ENCODE measurements at places on chromosomes 16 and 17. TPM values are rescaled to one million over a fixed set of nuclear protein-coding genes. Genes with fewer than 3 reads are reported as not detected.

- ATAC-seq, result no peak
These were observed 3.5 kb upstream of the SIRT7 start for GRCh38 chr17:81921537-81921862.

GRCh38 chr17:18992454-18993130 lies 12.0 kb downstream of the FAM83G start:
- peak; percentile 31 for ATAC-seq

DNA sequence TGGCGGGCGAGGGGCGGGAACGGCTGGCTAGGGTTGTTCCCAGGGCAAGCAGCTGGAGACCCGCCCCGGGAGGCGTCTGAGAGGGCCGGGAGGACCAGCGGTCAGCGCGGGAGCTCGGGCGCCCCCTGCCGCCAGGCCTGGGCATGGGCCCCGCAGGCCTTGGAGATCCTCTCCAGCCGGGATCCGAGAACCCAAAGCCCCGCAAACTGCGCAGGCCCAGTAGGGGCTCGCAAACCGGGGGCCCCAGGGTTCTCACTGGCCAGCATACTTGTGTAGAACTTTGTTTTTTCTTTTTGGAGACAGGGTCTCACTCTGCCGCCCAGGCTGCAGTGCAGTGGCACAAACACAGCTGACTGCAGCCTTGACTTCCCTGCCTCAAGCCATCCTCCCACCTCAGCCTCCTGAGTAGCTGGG lies 20.8 kb upstream of the ZNF423 start:
- ATAC-seq, result peak; percentile 59

Gene CNGB1
- not detected for total RNA-seq

Gene CIAPIN1
- total RNA-seq, result 52.8 TPM

Gene TM4SF5
- not detected for total RNA-seq

DNA sequence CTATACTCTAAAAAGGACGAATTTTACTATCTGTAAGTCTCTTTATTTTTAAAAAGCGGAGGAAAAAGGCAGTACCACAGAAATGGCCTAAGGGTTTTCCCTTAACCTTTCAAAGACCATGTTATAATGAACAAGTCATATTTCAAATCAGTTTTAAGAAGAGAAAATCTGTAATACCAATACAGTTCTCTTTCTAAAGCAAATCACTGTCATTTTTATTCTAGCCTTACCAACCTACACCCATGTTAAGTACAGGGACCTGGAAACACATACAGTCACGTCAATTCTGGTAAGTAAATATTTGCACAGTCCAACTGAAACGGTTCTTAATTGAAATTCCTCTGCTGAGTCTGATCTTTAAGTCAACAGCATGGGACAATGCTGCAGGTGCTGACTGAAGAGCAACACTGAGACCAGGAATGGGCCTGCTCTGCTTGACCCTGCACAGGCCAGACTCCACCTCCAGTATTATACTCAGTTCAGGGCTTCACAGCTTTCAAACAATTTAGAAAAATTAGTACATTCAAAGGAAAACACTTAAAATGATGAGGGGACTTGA lies 20.2 kb downstream of the MBTPS1 start:
- ATAC-seq, result no peak

Gene ZNF750
- total RNA-seq, result not detected

DNA sequence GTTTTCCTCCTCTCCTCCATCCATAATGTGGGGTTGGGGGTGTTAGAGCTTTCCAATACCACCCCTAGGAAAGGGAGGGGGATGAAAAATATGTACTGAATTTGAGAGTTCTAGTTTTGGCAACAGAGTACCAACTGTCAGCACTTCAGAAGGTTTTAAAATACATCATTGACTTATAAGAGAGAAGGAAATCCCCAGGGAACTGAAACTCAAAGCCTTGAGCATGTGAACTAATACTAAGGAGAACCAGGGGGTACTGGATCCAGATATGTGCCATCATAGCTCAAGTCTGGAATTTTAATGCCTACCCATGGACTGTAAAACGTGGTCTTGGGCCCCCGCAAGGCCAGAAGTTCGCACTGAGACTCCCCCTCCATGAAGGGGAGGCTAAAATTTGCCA lies 15.8 kb downstream of the CACNG5 start:
- no peak for ATAC-seq

DNA sequence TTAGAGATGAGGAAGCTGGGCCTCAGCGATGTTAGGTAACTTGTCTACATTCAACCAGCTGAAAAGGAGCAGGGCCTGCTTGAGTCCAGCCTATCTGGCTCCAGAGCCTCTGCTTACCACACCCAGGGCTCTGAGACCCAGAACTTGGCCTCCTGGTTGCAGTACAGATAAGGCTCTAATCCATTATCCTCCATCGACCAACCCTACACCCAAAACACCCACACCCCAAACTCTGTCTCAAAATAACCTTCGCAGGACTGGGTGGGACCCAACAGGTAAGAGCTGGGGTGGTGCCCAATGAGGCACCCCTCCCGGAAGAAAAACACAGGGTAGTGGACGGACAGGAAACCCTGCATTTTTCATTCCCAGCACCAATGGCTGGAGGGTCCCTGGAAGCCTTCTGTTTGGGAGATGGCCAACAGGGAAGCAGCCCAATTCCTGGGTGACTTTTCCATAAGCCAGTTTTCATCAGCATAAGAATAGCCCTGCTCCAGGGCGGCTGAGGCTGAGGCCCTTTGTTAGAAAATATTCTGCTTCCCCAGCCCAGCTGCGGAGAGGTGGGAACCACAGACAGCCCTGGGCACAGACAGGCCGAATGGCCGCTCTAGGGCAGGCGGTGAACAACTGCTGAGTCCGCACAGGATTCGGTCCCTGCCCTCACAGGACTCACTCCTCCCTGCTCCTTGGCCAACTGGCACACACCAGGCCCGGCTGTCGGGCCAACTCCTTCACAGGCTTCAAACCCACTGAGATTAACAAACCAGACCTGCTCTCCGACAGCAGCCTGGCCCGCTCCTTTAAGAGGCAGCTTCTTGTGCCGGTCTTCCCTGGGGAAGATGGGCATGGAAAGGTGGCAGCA lies 9.8 kb downstream of the SMIM5 start:
- ATAC-seq, result no peak

GRCh38 chr16:73369851-73370250 lies 321.9 kb upstream of the ZFHX3 start:
- ATAC-seq, result no peak

- no peak for ATAC-seq
These were observed 1427.3 kb downstream of the CDH8 start for GRCh38 chr16:60608971-60609370.

GRCh38 chr16:85078226-85078625 lies 34.0 kb downstream of the CIBAR2 start:
- ATAC-seq, result no peak

GRCh38 chr16:75333721-75334163 lies 82.3 kb upstream of the BCAR1 start:
- no peak for ATAC-seq

DNA sequence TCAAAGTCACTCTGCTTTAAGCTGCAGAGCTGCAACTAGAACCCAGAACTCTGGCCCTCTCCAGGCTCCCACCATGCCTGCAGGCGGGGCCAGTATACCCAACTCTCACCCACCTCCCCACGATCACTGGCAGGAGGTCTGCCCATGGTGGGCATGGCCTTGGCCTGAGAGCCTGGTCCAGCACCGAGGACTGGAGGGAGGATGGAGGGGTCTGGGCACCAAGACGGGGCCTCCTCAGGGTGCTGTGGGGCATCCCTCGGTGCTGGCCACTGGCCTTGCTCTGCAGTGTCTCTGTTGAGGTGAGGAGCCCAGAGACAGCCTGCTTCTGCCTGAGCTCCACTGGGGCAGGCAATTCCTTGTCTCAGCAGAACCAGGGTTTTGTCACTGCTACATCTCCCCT lies 1.5 kb upstream of the KRT16 start:
- no peak for ATAC-seq

DNA sequence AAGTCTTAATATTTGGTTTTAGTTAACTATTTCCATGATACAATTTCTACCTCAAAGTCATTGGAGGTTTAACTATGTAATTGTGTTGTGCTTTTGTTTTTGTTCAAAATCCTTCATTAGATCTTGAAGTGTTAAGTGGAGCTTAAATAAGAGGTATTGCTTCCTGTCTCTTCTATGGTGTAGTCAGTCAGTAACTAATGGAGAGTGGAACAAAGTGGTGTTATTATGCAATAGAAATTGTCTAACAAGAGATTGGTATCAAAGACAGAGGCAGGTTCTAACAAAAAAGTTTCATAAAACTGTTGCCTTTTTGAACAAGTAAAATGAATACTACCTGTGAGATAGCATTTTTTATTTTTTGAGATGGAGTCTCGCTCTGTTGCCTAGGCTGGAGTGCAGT lies 45.2 kb downstream of the GRB7 start:
- ATAC-seq, result no peak

- no peak for ATAC-seq
These were observed 94.1 kb upstream of the SIAH1 start for GRCh38 chr16:48479329-48479728.

Gene SLC9A5
- total RNA-seq, result 3.5 TPM

DNA sequence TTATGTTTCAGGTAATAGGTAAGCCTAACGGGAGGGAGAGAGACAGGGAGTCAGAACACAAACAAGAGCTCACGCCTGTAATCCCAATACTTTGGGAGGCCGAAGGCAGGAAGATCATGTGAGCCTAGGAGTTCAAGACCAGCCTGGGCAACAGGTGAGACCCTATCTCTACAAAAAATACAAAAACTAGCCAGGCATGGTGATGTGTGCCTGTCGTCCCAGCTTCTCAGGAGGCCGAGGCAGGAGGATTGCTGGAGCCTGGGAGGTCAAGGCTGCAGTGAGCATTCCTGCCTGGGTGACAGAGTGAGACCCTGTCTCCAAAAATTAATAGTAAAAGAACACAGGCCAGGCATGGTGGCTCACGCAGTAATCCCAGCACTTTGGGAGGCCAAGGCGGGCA lies 27.4 kb downstream of the YWHAE start:
- ATAC-seq, result no peak

Gene ARHGAP44
- 0.48 TPM for total RNA-seq

DNA sequence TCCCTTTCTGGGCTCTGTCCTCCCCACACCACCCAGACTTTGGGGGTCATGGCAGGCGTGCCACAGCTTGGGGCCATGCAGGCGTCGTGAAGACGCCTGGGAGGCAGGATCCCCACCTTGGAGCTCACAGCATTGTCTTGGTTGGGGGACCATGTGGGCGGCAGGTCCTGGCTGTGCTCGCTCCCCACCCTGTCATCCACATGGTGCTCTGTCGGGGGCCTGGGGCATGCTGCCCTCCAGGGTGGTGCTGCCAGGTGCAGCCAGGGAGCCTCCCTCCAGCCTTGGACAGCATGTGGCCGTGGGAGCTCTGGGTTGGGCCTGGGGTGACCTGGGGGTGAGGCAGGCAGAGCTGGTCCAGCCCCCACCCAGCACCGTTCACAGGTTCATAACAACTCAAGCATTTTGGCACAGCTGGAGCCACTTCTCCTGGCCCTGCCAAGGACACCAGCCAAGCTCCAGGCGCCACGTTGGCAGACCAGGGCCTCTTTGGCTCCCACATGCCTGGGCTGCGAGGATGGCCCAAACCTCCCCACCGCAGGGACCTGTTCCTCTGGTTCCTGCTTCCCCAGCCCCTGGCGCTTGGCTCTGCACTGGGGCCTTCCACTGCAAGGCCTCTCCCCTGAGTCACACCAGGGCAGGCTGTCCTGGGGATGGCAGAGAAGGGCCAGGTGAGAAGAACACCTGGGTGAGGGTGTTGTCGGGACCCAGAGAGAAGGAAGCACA lies 15.1 kb upstream of the ATP6V0C start:
- ATAC-seq, result no peak

DNA sequence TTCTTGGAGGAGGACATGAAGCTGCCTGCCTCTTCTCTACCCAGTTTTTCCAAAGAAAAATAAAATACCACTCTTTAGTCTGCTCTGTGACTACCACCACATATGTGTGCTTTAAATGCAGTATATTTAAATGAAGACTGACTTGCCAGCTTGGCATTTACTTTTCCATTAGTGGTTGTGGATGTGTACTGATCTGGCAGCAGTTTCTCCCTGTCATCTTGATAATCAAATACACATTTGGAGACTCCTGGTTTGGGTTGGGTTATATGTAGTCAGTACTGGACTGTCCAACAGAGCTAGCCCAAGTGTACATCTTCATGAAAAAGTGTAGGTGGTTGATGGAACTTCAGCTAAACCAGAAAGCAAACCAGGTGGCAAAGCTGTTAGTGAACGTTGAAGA lies 19.9 kb downstream of the COX10 start:
- ATAC-seq, result no peak

- no peak for ATAC-seq
These were observed 46.5 kb upstream of the SLC47A1 start for GRCh38 chr17:19487024-19487600.

Gene NUPR1
- not detected for total RNA-seq

GRCh38 chr17:65514082-65514481 lies 47.4 kb downstream of the AXIN2 start:
- peak; percentile 93 for ATAC-seq

- peak; percentile 25 for ATAC-seq
These were observed 6.2 kb upstream of the ACTG1 start for GRCh38 chr17:81518785-81519283.

- ATAC-seq, result no peak
These were observed 39.3 kb downstream of the SMG6 start for GRCh38 chr17:2264067-2264860.

Gene CCL17
- total RNA-seq, result 0.65 TPM

DNA sequence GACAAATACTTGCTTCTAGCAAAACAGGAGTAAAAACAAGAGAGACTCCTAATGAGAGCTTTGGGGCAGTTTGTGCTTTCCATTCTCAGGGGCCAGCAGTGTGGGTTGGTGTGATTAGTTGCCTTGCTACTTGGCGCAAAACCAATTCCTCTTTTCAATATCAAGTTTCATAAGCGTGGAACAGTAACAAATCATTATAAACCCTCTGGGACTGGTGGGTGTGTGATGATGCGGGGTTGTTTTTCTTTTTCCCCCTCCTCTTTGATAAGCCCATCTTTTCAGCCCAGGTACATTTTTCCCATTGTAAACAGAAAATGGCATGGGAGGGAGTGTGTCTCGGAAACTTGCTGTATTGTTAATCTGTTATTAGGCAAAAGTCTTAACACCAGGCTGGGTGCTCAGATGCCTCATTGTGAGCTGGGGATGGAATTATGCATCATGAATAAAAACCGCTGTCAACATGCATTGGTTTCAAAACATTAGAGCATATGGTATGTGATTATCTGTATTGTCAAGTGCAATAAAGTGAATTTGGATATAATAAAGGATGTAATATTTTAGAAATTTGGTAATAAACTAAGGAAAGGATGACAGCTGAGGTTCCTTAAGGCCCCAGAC lies 166.4 kb downstream of the CCDC182 start:
- peak; percentile 66 for ATAC-seq

DNA sequence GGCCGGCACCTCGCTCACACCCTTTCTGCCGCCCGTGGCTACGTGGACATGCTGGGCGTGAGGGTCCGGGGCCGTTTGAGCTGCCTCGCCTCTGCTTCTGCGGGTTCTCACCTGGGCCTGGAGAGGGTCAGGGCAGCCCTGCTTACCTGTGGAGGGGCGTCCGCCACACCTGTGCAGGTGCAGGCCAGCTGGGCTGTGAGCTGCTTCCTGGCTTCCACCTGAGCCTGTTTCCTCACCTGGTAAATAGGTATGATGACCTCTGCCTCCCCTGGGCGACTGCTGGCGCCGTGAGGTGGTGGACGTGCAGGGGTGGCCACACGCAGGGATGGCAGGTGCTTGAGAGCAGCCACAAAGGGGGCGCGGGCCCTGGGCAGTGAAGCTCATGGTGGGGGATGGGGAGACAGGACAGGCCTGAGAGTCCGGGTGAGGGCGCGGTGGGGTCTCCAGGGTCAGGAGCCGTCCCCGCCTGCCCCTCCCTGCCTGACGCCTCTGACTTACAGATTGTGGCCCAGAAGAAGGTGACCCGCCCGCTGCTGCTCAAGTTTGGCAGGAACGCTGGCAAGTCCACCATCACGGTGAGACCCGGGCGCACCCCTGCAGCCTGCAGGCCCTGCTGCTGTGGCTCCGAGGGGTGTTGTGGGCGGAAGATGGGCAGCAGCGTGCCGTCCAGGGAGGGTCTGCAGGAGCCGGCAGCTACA lies 7.8 kb downstream of the CPNE7 start:
- ATAC-seq, result no peak
